Left renal cortex interstitium (tissue), 4 donors: ENCODE measurements at places on chromosomes 5 and 9.

DNA sequence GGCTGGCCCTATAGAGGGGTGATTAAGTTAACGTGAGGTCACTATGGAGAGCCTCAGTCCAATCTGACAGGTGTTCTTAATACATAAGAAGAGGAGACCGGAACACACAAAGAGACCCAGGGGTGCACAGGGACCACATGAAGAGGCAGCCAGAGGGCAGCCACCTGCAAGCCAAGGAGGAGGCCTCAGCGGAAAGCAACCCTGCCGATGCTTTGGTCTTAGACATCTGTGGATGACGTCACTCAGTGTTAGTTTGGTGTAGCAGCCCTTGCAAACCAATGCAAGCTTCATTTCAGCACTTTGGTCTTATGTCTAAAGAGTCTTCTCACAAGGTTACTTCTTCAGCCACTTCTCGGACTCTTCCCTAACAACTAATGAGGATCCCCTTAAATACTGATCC lies 47.6 kb upstream of the GRHPR start:
- DNase-seq = no peak

DNA sequence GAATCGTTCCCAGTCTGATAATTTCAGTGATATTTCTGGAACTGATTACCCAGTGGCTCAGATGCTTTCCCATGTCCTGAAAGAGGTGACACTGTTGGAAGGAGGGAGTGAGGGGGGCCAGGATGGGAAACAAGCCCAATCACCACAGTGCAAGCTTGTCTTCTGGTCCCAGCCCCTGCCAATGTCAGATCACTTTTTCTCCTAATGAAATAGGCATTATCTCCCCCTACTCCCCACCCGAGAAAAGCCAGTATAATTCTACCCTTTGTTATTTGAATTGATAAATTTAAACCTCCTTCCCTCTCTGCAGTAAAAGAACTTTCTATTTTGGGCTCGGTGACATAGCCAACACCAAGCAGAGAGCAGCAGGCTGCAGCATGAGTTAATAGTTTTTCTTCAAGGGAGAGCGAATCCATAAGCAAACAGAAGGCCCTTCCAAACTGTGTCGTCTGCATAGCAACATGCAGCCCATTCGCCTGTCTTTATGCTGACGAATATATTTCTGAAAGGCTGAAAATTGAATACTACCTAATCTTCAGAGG lies 14.6 kb upstream of the PPP2CA start:
- peak; percentile 37 for DNase-seq

GRCh38 chr9:89685698-89686097 lies 80.9 kb downstream of the GADD45G start:
- no peak for DNase-seq

DNA sequence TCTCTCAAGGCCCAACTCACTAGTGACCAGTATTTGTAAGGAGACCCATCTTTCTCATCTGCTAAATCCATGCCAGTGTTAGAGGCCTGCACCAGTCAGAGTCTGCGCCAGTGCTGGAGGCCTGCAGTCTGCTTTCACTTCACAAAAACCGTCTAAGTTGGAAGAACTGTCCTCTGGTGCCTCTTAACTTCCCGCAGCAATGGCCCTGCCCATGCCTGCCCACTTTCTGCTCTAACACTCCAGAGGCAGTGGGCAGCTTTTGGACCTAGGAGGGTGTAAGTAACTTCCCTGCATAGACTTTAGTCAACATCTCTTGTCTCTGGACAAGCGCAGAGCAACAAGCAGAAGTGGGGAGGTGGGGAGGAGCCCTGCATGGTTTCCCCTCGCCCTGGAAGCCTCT lies 152.9 kb downstream of the AUH start:
- DNase-seq = no peak

- no peak for DNase-seq
Observed at GRCh38 chr9:101477736-101478135, 42.2 kb upstream of the ALDOB start.

- DNase-seq = no peak
Observed at GRCh38 chr9:95457769-95458168, 59.0 kb downstream of the PTCH1 start.

- DNase-seq = no peak
Observed at GRCh38 chr9:5529683-5530221, 19.4 kb downstream of the PDCD1LG2 start.

DNA sequence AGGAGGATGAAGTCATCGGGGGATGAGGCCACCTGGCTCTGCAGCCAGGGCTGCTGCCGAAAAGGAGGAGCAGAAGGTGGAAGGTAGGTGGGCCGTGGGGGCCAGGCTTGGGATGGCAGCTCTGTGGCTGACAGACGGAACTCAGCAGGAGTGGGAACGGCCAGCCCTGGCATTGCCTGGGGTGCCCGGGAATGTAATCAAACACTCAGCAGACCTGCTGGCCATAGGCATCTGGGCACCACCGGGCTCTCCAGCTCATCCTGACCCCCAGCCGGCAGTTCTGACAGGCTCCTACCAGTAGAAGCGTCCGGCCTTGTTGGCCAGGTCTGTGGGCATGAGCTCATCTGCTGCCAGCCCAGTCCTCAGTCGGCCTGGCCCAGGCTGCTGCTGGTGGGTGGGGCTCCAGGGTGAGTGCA lies 4.3 kb upstream of the FAT2 start:
- no peak for DNase-seq

GRCh38 chr5:161396171-161396570 lies 150.4 kb downstream of the GABRB2 start:
- no peak for DNase-seq

DNA sequence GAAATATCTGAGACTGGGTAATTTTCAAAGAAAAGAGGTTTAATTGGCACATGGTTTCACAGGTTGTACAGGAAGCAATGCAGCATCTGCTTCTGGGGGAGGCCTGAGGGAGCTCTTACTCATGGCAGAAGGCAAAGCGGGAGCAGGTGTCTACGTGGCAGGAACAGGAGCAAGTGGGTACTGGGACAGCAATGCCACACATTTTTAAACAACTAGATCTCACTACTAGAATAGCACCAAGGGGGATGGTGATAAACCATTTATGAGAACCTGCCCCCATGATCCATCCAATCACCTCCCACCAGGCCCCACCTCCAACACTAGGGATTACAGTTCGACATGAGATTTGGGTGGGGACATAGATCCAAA lies 47.6 kb upstream of the HOMER1 start:
- no peak for DNase-seq

DNA sequence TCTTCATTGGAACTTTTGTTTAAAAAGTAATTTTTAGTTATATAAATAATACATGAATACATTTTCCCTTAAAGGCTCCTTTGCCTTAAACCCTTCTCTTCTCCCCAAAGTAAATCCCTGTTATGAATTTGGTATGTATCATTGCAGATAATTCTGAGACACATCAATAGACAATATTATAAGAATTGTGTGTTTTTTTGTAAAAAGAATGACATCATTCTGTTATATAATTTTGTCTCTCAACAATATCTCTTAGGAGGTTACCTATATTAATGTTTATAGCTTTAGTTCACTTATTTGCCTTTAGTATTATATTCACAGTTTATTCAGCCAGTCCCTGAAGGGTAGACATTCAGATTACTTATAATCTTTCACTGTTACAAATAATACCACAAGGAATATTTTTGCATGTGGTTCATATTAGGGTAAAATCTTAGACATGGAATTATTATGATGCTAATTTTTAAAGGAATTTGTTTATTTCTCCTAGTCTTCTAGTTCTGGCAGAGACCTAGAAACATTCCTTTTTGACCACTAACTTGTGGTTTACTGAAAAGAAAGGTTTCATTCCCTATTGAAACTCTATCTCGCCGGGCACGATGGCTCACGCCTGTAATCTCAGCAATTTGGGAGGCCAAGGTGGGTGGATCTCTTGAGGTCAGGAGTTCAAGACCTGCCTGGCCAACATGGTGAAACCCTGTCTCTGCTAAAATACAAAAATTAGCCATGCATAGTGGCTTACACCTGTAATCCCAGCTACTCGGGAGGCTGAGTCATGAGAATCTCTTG lies 105.6 kb downstream of the KCTD16 start:
- no peak for DNase-seq

DNA sequence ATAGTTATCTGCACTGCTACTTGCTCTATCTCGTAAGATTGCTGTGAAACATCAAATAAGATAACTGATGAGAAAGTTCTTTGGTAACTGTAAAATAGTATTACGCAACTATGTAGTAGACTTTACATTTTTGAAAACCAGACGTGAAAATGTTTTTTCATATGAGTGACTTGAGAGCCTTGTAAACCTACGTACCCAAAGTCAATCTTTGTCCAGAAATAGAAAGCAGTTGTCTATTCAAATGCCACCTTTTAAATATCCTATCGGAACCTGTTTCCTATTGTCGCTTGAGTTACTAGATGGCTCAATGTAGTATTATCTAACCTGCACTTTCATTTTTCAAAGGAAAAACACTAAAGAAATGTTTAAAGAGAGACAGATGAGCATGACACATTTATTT lies 1.6 kb downstream of the FNIP1 start:
- DNase-seq = no peak

GRCh38 chr9:126844085-126844484 lies 16.4 kb upstream of the ZBTB34 start:
- DNase-seq = no peak

DNA sequence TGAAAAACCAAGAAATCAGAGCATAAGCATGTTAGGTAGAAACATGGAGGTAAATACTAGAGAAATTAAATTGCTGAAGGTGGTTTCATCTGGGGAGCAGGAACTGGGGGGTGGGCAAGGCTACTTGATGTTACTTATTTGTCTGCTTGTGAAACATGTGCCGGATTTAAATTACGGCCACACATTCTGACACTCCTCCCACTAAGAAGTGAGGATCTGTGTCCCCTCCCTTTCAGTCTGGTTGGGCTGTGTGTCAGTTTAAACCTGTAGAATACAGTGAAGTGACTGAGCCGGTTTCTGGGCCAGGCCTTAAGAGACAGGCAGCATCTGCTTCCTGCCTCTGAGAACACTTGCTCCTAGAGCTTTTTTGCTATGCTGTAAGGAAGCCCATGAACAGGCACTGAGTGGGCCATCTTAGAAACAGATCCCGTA lies 2.3 kb upstream of the IARS1 start:
- DNase-seq = no peak

GRCh38 chr9:15135164-15135792 lies 171.7 kb downstream of the TTC39B start:
- peak; percentile 86 for DNase-seq

DNA sequence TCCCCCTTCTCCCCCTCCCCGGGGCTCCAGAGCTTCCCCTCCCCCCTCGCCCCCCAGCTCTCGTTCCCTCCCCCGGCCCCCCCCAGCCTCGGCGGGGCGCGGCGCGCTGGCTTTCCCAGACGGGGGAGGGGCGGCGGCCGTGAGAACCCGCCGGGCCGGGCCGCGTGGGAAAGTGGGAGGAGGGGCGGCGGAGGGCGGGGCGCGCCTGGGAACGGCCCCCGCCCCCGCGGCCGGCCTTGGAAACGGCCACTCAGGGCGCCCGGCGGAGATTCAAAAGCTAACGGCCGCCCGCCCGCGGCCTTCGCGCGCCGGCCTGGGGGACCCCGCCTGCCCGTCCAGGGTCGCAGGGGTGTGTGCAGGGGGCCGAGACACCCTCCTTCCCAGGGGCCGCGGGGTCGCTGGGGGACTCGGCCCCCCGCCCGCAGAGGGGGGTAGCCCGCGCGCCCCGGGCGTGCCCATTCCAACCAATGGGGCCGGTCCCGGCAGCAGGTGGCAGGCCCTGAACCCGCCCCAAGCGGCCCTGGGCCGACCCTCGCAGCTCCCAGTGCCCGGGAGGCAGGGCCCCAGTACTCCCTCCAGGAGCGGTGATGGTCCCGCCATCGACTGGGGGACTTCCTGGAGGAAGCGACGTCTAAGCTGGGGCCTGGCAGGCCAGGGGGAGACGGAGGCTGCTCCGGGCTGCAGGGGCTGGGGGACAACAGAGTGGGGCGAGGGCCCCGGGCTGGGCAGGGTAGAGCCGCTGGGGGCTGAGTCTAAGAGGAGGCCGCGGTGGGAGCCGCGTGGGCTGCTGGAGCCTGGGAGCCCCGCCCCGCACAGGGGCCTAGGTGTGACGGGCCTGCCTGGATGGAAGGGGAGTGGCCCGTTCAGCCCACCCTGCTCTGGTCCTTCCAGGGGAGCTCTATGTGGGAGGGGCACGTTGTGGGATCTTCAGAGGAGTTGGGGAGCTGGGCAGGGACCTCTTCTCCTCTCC lies 14.2 kb upstream of the NRARP start:
- DNase-seq = no peak

DNA sequence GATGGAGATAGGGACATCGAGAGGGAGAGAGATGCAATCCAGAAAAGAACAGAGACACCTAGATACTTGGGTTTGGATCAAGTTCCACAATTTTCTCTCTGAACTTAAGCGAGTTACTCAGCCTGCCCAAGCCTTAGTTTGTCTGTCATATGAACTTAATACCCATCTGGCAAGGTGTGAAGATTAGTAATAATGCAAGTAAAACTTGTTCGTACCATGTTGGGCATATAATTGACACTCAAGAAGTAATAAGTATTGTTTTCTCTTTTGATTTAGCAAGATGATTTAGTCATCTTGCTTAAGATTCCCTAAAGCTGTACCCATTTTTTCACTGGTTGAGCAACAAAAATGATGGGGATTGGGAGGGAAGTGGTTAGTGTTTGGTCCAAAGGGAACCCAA lies 7.5 kb downstream of the RABGAP1 start:
- no peak for DNase-seq

GRCh38 chr9:16611001-16611400 lies 259.5 kb downstream of the BNC2 start:
- DNase-seq = no peak

GRCh38 chr5:39072925-39073766 lies 1.1 kb downstream of the RICTOR start:
- DNase-seq = peak; percentile 55

GRCh38 chr5:100464418-100464817 lies 70.8 kb upstream of the FAM174A start:
- no peak for DNase-seq

DNA sequence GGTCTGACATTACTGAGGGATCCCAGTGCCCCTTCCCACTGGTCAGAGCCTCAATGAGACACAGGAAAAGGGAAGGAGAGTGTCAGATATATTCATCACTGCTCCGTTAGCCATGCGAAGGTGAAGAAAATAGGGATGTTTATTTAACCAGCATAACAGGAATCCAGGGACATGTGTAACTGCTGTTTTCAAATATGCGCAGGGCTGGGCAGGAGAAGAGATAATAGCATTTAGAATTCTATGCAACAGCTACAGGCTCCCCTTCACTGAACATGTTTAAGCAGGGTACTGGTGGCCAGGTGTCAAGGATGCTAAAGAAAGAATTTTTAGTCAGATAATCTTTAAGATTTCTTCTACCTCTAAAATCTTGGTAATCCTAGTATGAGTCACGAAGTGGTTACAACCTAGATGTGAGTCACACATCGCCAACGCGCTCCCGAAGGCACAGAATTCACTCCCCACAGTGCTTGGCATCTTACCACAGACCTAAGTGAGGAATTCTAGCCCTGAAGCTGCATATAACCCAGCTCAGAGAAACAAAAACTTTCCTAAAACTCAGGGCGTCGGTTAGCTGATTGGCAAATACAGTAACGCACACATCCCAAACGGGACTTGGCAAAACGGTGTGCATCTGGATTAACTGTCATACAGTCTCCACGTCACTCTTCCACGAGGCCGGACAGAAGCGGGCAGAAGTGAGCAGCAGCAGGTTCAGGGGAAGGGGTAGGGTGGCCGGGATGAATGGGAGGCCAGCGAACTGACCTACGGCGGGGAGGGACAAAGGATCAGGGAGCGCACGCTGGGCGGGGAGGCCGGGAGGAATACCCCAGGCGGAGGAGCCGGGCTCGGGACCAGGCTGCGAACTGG lies 1.1 kb downstream of the CTNNAL1 start:
- no peak for DNase-seq

GRCh38 chr5:107320846-107321245 lies 349.9 kb downstream of the EFNA5 start:
- no peak for DNase-seq
